Left lobe of liver (tissue), 2 donors: ENCODE measurements at places on chromosomes 4 and X.

GRCh38 chrX:63275127-63275526 lies 76.0 kb downstream of the SPIN4 start:
- DNase-seq: peak; percentile 43

DNA sequence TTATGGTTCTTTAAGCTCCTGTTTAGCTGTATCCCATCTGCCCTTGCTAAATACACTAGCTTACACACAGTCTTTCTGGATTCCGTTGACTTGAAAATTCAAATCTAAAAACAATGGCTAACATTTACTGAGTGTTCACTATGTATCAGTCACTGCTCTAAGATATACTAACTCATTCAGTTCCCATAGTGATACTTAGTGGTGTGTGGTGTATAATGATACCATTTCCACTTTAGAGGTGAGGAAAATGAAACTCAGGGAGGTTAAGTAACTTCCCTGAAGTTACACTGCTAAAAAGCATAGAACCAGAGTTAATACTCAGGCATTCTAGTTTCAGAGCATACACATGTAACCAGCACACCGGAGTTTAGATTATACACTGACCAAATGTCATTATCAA lies 762.0 kb downstream of the GRID2 start:
- DNase-seq: no peak

DNA sequence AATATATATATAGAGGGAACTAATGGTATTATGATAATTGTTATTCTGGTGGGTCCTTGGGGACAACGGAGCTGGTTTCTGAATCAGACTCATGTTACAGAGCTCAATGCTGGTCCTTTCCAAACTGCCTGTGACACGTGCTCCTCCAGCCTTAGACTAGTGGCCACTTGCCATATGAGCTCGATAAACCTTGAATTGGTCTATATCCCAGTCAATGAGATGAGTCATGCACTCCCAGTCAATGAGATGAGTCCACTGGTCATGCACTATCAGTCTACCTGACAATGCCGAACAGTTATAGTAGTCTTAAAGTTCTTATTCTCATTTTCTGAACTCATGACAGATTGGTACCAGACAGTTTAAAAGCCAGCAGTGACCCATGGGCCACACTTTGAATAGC lies 325.2 kb downstream of the LDB2 start:
- no peak for DNase-seq

GRCh38 chr4:40130401-40131036 lies 66.3 kb upstream of the RHOH start:
- no peak for DNase-seq

GRCh38 chr4:139770361-139770760 lies 104.7 kb downstream of the MGST2 start:
- DNase-seq: no peak

DNA sequence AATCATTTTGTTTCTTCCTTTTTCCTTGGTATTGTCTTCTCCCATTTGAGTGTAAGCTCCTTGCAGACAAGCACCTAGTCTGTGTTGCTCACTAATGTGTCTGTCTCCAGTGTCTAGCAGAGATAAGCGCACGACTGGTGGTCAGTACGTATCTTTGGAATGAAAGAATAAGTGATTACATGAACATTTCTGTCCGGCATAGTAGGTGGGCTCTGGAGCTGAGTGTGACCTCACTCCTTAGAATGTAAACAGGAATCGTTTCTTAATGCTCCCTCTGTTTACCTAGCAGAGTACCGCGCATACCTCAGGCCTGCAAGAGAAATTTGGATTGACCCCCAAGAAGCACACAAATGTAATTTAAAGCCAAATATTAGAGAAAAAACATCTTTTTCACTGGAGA lies 235.4 kb downstream of the MAML3 start:
- no peak for DNase-seq

- DNase-seq: no peak
Measured at GRCh38 chr4:56979421-56980072, 851 bp downstream of the POLR2B start.

DNA sequence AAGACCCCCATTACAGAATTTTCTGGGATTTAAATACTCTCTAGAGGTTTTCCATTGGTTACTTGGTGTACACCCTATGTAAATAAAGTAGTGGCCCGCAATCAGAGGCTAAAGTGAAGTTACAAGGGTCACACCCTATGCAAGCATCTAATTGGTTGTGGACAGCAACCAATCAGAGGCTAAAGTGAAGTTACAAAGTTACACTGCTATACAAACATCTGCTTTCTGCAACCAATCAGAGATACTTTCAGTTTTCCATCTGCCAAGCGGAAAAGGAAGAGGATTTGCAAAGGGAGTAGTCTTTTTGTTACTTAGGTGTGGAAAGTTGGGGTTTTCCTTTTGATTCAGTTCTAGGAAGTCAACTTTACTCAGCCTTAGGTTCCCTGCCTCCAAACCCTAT lies 2.0 kb upstream of the ATRX start:
- peak; percentile 48 for DNase-seq

GRCh38 chr4:67776746-67777145 lies 22.6 kb upstream of the GNRHR start:
- DNase-seq: no peak

GRCh38 chr4:104490096-104490769 lies 4.5 kb downstream of the CXXC4 start:
- DNase-seq: peak; percentile 55

DNA sequence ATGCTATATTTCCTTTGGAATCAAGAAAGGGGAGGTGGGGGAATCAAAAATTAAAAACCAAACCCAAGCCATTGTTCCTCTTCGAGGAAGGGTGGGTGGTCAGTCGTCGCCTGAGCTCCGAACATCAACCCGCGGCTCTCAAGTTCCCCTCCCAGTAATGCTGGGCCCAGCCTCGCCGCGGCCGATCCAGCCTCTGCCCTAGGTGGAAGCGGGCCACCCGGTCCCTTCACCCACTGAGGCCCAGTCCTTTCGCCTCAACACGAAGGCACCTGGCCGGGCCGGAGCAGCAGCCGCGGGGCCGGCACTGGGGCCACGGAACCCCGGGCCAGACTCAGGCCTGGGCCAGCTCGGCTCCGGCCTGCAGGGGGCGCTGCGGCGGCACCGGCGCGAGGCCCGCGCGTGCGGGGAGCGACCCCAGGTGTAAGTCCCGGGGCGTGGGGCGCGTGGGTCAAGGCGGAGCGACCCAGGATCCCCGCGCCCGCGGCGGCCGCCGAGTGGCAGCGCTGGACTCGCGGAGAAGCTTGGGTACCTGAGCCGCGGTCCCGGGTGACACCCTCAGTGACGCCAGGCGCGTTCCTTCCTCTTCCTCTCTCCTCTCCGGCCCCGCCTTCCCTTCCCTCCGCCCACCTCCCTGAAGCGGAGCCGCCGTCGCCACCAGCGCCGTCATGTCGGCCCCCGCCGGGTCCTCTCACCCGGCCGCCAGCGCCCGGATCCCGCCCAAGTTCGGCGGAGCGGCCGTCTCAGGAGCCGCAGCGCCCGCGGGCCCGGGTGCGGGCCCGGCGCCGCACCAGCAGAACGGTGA lies at the start of gene SEC24B:
SEC24B (plus strand) TSS at position 611 of the 802 bp plus-strand sequence; CDS start at position 666, 55 bp downstream.
- DNase-seq: peak; percentile 94

GRCh38 chr4:74375824-74376426 lies 11.0 kb downstream of the EREG start:
- DNase-seq: no peak

- no peak for DNase-seq
Measured at GRCh38 chrX:103847174-103847870, 15.3 kb upstream of the RAB9B start.

DNA sequence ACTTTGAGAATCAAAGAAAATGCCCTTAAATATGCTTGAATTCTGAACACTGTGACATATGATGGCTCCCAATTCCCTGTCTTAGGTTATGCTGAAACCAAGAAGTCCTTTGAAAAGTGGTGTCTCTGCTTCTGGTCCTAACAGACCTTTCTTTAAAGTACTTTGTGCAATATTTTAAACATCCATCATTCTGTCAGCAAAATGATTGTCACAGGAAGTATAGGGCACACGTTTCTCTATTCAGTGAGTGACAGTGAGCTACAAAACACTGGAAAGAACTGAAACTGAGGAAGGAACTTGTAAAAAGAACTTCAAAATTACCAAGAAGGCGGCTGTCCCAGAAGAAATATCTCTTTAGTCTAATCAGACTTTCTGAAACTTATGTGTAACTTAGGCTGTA lies 12.2 kb upstream of the NUP54 start:
- DNase-seq: no peak

GRCh38 chr4:185404031-185404430 lies 7.4 kb downstream of the ANKRD37 start:
- DNase-seq: no peak

DNA sequence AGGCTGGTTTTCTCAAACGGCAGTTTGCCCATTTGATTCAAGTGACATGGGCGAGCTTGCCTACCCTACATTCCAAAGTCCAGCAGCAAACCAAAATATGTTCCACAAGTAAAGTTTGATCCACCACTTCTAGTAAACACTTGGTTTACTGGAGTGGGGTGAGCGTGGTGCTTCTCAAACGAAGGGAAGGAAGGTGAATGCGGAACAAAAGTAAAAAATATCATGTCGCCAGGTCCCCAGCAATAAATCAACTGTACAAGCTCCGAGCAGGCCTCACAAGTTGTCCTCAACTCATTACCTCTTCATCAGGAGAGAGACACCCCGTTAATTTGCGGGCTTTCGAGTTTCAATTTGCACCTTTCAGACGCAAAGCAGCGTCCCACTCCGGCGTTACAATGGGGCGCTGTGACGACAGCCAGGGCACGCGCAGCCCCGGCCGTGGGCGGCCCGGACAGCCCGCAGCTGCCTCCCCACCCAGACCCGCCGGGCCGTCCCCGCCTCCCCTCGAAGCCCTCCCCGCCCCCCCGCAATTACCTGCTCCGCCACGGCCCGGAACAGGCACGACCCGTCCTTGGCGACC lies 1.0 kb downstream of the OTUD4 start:
- peak; percentile 82 for DNase-seq

DNA sequence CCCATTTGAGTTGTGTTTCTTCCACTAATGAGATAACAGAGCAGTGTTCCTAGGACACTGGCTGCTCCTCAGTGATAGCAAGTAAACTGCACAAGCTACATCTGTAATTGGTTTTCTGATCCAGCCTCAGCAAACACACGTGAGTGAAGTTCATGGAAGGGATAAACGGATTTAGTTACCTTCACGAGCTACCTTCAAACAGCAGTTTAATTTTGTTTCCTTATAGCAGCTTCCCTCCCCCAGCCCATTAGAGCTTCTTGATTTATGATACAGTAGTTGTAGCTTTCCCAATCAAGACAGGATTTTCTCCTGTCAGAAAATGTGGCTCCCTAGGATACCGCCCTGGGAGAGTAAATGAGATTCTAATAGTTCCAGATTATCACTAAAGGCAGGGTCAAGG lies 634.2 kb upstream of the FAT1 start:
- DNase-seq: no peak

- no peak for DNase-seq
Measured at GRCh38 chr4:94831607-94832006, 73.9 kb downstream of the BMPR1B start.

- DNase-seq: peak; percentile 44
Measured at GRCh38 chr4:52234561-52235440, 183.7 kb downstream of the SPATA18 start.

GRCh38 chr4:85805891-85806290 lies 330.9 kb downstream of the ARHGAP24 start:
- DNase-seq: no peak

GRCh38 chrX:19748896-19749680 lies 138.3 kb downstream of the SH3KBP1 start:
- no peak for DNase-seq

DNA sequence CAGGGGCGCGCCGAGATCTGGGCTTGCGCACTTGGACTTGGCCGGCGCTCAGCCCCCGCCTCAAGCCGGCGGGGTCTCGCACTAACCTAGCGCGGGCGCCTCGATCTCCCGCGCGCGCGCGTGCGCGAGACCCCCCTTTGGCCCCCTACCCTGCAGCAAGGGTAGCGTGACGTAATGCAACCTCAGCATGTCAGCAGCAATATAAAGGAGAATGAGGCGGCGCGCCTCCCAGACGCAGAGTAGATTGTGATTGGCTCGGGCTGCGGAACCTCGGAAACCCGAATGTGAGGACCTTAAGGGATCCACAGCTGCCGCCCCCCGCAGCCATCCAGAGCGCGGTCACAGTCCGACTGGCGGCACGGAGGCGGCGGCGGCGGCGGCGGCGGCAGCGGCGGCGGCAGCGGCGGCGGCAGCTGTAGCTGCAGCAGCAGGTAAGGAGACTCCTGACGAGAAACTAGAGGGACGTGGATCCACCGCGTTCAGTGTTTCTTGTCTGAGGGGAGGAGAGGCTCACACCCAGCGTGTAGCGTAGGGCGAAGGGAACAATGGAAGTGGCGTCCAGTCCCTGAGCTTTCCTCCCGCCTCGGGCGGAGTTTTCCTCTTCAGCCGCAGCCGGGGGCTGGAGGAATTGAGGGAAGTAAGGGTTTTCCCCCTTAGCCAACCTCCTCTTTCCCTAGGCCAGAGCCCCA lies at the start of the genes SATL1 and ZNF711:
SATL1 (minus strand) TSS at position 19 of the 689 bp plus-strand sequence. CDS start 134,811 bp downstream, outside the sequence.
ZNF711 (plus strand) TSS at position 231 of the 689 bp plus-strand sequence. CDS start 3,582 bp downstream, outside the sequence.
- no peak for DNase-seq

- no peak for DNase-seq
Measured at GRCh38 chr4:27215220-27215826, 354.7 kb downstream of the STIM2 start.

DNA sequence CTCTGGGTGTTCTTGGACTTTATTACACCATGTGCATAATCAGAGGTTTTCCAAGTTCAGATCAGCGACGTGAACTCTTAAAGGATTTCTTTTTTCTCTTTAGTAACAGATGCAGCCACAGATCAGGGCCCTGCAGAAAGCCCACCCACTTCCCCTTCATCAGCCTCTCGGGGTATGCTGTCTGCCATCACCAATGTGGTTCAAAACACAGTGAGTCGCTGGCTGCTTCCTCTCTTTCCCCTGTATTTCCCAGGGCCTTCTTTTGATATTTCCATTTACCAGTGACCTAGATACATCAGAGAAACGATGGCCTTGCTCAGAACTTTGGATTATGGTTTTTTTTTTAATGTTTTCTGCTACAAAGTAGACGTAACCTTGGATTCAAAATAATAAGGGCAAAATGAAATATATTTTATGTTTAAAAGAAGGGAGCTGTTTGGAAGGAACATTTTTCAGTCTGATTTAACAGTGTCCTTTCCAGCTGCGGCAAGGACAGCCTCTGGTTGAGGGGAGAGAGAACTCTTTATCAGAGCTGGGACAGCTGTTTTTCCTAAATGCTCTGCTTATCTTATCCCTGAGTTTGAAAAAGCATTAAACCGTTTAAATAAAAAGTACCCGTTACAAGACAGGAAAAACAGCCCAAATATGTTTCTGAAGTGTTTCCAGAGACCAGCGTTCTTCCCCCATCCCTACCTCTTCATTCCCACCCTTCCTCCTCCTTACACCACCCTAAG lies 38.2 kb downstream of the FAM114A1 start:
- no peak for DNase-seq

- DNase-seq: no peak
Measured at GRCh38 chrX:7987160-7988012, 60.2 kb upstream of the PNPLA4 start.

DNA sequence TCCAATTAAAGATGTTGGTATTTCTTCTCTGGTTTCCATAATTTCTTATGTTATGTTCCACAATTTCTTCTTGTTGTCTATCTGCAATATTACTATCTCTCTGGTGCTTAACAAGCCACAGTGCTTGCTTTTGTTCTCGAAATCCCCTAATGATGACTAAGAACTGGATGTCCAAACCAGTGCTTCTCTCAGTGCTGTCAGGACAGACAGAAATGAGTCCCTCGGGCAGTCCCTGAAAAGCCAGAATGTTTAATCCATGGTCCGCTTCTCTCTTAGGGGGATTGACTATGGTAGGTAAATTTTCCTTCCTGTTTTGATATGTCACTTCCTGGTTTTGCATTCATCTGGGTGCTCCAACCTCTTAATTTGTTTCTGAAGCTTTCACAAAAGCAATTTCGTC lies 321.6 kb upstream of the PCDH10 start:
- DNase-seq: no peak
